ENCODE measurements at places on chromosomes 5 and 9.

GRCh38 chr9:14136047-14136635 lies 177.8 kb downstream of the NFIB start:
- DNase-seq: no peak

DNA sequence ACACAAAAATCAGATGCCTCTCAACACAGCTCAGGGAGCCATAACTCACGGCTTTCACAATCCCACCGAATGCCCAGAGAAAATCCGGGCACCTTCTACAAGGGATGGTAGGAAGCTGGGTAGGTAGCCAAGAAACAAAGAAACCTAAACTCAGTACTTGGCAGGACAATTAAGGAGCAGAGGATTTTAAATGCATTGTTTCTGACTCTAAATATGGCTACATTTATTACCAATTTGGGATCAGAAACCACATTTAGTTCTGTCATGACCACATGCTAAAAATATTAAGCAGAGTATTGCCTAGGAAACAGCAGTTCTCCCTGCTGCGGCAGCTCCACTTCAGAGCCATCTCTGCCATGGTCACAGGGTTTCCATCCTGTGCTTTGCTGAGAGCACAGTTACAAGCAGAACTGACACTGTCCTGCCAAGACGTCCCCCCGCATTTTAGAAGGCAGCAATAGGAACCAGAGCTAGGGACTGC lies 57.5 kb downstream of the SIL1 start:
- no peak for DNase-seq

DNA sequence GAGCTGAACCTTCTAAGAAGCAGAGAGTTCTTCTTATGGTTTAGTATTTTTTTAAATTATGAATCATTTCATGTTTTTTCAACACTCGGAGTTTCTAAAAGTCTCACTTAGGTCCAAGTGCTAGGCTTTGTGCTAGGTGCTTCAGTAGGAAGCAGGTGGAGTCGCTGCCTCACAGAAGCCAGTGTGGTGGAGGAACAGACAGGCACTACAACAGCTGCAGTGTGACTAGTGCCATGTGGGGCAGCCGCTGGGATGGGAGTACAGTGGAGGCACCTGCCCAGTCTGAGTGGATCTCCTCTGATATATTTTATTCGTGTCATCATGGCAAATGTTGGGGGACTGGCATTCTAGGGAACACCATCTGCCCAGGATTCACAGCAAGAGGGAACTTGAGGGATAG lies 15.3 kb downstream of the PCDHGC5 start:
- no peak for DNase-seq

DNA sequence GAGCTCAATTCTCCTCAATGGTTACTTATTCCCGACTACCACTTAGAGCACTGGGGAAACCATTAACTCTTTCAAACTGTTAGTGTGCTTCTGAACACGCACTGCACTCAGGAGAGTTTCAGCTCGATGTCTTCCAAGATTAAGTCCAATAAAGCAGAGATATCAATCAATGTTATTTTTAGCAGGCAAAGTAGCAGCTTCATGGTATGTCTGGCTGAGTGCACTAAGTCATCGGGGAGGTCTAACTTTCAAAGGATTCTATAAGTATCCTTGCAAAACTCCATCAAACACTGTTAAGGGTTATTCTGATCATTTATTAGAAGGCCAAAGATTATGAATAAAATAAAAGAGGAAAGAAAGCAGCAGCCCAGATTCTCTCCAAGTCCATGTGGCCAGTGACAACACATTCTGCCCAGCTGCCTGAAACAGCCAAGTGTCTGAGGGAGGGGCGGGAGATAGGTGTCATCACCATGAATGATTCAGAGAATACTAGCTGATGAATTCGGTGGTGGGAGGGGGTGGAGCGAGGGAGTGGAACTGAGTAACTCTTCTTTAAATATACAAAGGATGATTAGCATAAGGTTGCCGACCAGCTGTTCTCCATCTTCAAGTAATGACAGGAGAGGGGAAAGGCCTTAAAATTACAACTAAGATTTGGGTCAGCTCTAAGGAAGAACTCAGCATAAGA lies 21.3 kb downstream of the NREP start:
- no peak for DNase-seq

DNA sequence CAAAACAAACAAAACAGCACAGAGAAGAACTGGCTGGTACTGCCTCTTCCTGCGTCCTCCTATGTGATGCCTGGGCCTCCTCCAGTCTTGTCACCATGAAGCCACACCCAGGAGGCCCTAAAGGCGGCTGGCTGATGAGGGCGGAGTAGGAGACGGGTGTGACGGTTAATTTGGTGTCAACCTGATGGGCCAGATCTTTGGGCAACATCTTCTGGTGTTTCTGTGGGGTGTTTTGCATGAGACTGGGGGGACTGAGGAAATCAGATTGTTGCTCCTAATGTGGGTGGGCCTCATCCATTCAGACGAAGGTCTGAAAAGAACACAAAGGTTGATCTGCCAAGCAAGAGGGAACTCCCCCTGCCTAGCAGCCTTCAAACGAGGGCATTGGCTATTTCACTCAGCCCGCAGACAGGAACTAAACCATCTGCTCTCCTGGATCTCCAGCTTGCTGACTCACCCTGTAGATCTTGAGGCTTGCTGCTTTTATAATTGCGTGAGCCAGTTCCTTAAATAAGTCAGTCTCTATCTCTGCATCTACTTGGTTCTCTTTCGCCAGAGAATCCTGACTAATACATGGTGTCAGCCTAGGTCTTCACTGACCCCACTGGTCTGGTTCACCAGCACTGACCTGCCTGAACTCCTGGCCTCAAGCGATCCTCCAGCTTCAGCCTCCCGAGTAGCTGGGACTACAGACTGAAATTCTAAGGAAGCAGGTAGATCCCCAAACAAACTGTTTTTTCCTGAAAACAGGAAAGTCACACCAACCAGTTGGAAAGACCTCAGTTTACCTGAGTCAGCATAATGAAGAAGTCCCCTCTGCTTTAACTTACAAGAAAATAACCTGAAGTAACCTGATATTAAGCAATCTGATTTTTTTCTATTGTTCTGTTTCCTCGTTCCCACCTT lies 12.8 kb upstream of the ZFP62 start:
- no peak for DNase-seq

GRCh38 chr5:173581408-173582215 lies 34.8 kb downstream of the BOD1 start:
- no peak for DNase-seq

GRCh38 chr9:120713257-120714087 lies 798 bp downstream of the MEGF9 start:
- no peak for DNase-seq

DNA sequence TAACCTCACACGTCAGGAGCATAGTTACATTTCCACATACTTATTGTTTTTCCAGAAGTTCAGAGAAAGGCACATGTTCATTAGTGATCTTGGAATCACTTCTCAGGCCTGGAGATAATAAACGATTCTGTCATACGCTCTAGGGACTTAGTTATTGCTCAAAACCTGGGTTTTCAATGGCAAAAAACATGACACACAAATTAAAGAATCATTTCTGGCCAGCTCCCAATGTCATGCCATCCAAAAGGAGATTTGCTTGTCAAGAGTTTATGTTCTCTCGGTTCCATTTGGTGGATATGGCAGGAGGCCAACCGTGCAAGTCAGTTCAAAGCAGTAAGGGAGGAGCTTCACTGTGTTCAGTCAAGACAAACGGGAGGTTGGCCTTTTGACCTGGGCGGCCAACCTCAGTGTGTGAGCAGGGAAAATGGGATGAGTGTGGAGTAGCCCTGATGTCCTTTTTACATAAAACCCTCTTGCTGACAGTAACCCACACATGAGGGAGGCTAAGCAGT lies 123.4 kb downstream of the NXNL2 start:
- no peak for DNase-seq

- DNase-seq: no peak
Observed at GRCh38 chr5:7420510-7421280, 24.8 kb downstream of the ADCY2 start.

- DNase-seq: no peak
Observed at GRCh38 chr9:120351106-120351505, 228.9 kb downstream of the CDK5RAP2 start.

GRCh38 chr5:109486200-109486804 lies 76.5 kb upstream of the PJA2 start:
- no peak for DNase-seq

DNA sequence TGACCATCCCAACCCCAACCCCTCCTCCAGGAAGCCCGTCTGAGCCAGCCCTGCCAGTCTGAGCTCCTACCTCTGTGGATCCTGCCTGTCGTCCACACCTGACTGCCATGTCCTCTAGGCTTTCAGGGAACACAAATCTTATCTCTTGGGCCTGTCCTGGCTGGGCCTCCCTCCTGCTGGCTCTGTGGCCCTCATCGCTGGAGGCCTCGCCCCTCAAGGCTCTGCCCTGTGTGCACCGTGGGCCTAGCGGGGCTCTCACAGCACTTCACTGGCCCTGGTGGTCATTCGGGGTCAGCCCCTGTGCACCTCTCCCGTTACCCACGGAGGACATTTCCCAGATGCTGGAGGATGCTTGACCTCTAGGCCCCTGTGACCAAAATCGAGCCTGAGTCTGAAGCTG lies 133.3 kb downstream of the RXRA start:
- DNase-seq: no peak

DNA sequence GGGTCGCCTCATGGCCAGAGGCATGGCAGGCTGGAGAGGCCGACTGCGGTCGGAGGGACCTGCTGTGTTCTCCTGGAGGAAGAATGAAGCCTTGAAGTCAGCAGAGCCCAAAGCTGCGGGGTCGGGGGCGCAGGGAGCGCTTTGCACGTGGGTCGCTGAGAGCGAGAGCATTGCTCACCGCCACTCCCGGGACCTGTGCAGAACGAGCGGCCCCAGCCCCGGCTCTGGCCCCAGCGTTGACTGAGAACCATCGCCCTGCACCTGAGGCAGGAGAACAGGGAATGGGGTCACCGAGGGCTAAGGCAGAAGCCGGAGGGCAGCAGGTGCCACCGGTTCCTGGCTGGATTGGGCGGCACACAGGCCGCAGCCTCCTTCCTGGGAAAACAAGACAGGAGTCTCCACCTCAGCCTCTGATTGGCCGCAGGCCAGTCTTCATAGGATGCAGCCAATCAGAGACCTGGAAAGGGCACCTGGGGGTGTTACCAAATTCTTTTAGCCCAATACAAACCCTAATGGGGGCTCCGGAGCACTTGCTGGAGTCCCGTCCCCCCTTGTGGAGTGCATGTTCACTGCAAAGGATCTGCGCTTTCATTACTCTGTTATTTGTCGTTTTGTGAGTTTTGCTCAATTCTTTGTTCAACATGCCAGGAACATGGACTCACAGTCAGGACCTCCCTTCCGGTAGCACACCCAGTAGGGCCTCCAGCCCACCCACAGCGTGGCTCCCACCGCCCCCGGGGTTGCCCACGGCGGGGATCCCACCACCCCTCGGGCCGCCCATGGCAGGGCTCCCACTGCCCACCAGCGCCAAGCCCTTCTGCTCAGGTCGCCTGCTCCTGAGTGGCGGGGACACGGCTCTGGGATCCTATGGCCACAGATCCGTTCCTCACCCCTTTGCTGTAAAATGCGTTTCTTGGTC lies 24.7 kb upstream of the SLC6A19 start:
- DNase-seq: no peak

- no peak for DNase-seq
Observed at GRCh38 chr5:14247054-14247386, 103.9 kb downstream of the TRIO start.

DNA sequence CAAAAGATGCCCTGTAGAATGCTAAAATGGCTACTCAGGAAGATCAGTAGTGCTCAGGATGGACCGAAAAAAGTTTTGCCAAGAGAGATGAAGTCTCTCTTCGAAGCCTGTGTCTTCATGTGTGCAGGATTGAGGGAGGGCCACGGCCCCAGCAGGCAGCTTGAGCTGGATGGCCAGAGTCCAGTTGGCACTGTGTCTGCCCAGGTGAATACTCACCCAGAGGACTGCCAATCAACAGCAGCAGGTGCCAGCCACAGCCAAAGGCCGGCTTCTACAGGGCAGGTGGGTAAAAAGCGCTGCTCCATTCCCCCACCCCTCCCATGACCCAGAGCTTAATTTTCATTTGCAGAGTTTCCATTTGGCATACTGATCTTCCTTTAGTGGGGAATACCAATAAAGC lies 287.9 kb upstream of the ZNF608 start:
- no peak for DNase-seq

DNA sequence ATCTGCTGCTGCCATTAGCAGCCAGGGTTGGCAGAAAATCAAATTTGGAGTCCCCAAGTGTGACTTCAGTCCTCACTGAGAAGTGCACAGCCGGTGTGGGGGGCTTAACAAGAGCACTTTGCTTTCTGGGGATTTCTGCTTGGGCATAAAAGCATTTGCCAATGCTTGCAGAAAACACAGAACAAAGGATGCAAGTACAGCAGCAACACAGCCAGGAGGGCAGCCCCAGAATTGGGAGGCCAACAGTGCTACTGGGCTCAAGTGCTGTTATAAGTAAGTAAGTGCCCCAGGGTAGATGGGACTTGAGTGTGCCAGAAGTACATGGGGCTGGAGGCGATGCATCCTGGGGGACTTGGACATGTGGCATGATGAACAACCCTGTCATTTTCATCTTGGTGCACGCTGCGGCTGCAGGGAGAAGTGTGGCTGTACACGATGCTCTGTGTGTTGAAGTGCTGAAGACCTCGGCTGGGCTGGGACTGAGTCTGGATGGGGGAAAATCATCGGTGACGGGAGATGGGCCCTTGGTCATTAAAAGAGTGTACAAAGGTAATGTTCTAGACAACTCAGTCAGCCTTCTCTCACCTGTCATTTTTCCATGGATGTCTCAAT lies 73.3 kb downstream of the GOLPH3 start:
- no peak for DNase-seq

- no peak for DNase-seq
Observed at GRCh38 chr5:7597059-7597642, 201.2 kb downstream of the ADCY2 start.

DNA sequence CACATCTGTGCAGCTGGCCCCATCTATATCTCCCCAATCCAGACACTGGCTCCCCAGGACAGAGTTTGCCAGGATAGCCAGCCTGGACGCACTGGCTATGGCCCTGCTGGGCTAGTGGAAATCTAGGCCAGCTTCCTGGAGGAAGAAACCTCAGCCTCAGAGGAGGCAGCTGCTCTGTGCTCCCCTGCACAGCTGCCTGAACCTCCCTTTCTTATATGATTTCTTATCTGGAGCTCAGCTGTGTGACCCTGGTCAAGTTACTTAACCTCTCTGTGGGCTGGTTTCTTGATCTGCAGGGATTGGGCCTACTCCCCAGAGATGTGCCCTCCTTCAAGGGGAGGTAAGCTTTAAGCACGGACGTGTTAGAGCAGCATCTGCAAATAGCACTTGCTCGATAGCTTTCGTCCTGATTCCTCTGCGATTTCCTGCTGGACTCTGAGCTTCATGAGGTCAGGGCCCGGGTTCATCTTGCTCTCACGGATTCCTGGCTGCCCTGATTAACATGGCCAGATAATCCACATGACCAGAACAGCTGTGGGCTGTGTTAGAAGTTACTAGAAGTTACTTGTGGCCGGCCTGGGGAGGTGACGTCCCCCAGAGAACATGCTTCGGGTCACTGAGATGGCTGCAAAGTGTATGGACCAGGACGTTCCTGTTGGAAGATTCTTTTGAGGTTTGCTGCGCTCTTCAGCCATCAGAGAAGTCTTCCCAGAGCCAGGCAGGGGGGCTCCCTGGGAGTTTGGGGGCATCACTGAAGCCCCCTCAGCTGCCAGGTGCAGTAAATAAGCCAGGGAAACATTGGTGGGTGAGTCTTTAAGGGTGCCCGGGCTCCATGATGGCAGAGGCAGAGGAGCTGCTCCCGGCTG lies 14.5 kb downstream of the C9orf50 start:
- no peak for DNase-seq

Measured in memory B cell (primary cell).